Stimulated activated CD8-positive, alpha-beta memory T cell treated with anti-CD3 and anti-CD28 coated beads, Interleukin-15, amount 100 ng/mL, for 24 hours (primary cell): ENCODE measurements at places on chromosomes 6 and 20.

- DNase-seq: no peak
Observed at GRCh38 chr6:29967379-29968010, 25.2 kb downstream of the HLA-A start.

DNA sequence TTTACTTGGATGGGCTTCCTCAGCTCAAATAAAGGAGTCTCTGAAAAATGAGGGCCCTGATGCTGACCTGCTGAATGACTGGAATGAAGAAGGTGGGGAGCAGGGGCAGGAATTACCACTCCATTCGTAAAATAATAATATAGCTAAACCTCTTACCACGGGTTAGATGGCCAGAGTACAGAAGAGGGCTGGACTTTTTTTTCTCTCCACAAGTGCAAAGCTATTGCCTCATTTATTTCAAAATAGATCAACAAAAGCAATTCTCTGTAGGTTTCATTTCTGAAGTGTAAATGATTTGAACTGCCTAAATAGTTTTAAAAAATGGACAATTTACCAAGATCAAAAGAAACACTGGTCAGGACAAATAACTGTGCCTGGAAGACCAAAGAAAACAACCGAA is 256.7 kb downstream of the KIF16B start:
- no peak for DNase-seq

- no peak for DNase-seq
Observed at GRCh38 chr6:62236784-62237183, 49.2 kb downstream of the KHDRBS2 start.

- DNase-seq: no peak
Observed at GRCh38 chr6:113381232-113381631, 475.9 kb upstream of the MARCKS start.

GRCh38 chr20:56778765-56779195 is 149.7 kb downstream of the TFAP2C start:
- no peak for DNase-seq

- DNase-seq: no peak
Observed at GRCh38 chr6:1965596-1966224, 279.7 kb downstream of the GMDS start.

DNA sequence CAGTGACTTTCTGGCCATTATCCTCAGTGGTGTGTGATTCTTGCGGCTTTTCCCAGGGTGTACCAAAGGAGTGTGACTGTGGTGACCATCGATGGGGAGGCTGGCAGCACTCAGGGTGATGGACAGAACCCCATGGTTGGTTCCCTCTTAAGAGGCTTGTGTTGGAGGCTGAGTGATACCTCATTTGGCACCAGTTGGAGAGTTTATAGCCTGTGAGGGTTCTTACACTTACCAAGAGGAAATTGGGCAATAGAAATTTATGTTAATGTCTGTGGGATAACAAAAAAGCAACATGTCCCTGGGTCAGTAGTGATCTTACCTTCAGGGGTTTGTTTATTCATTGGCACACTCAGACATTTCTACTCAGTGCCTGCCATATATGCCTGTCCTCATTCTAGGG is 37.2 kb downstream of the DAAM2 start:
- DNase-seq: no peak
